ENCODE measurements at places on chromosomes 3 and 15. TPM values are rescaled to one million over a fixed set of nuclear protein-coding genes. Genes with fewer than 3 reads are reported as not detected.

BSN gene
- 1.2 TPM for polyA plus RNA-seq

TRH gene
- polyA plus RNA-seq: 0.34 TPM

GRCh38 chr3:33149342-33149741, 35.5 kb downstream of the CRTAP start:
- no peak for DNase-seq

DNA sequence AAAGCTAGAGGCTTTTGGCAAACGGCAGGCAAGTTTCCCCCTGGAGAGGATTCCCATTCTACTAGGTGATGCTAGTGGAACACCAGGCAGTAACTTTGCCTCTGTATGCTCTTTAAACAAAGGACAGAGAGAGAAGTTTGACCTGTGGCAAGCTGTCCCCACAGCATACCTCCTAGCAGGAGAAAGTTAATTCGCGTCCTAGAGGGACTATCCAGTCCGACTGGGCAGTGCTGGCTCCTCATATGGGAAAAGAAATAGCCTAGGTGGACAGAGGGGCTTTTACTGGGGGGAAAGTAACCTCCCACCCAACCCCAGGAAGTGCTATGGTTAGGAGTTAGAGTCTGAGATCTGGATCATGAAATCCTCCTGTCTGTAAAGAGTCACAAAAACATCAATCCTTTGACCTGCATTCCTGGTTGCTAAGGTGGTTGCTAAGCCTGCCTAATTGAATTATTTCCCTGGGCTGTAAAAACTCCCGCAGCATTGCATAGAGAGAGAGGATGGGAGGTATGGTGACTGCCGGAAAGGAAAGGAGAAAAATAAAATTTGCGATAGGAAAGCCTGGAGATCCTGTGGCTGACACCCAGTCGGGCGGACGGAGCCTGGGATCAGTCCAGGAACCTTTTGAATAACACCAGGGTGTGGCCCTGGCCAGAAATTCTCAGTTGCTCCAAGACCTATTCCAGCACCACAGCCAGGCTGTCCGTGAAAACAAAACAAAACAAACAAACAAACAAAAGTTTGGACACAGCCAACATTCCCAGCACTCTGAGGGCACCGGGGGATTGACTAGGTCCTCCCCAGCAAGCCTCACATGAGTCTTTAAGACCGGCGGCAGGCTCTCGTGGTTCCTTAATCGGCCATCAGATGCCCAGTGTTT, 67.7 kb upstream of the ATP11B start:
- no peak for DNase-seq

DNA sequence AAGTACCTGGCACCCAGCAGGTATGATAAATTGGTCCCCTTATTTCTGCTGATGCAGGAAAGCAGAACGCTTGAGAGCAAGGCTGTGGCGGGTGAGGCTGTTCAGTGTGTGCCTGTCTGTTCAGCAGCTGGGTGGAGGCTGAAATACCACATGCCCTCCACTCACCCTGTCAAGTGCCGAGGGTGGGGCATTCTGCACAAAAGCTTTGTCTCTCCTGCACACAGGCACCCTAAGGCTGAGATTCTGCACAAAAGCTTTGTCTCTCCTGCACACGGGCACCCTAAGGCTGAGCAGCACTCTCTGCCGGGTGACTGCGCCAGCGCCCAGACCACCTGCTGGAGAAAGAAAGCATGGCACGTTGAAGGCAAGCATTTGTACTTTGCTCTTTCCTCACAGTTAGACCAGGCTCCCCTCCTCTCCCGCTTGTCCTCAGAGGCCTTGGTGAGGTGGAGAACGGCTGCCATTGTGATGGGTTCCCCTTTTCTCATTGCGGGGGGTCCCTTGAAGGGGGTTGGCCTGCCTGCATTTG, 97.5 kb downstream of the BDH1 start:
- no peak for DNase-seq

- no peak for DNase-seq
These were observed 16.1 kb upstream of the ONECUT1 start for GRCh38 chr15:52806284-52806655.
